HFF-Myc (cell line): ENCODE measurements at places on chromosomes 2 and 18.

DNA sequence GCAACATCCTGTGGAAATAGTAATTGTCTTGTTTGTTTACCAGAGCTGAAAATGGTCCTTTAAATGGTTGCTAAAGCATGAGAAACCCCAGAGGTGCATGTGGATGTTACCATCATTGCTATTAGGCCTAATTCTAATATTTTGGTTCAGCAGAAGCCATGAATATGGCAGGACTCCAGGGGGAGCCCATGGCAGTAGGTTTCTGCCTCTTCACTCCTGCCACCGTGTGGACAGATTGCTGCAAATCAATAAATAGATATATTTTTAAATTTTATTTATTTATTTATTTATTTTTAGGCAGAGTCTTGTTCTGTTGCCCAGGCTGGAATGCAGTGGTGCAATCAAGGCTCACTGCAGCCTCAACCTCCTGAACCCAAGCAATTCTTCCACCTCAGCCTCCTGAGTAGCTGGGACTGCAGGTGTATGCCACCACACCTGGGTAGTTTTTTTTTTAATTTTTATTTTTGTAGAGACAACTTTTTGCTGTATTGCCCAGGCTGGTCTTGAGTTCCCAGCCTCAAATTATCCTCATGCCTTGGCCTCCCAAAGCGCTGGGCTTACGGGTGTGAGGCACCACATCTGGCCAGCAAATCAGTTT is 54.9 kb upstream of the CAPN13 start:
- DNase-seq = peak; percentile 44

DNA sequence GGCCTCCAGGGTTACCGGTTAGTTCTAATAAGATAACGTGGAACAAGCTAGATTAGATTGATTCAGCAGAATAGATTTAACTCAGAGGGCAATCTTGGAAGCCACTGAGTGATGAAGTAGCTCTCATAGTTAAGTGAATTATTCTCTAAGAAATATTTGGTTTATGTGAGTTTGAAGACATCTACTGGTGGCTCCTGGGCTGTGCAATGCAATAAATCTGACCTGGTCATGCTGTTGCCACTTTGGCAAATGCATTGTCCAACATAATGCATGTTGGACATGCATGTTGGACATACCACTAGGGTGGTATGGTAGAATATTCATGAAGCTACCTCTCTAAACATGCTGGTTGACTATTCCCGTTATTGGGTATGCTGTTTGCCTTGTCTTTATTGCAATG is 493.7 kb upstream of the VRK2 start:
- DNase-seq = no peak

- no peak for DNase-seq
Observed at GRCh38 chr2:105584435-105585010, 160.2 kb upstream of the NCK2 start.

- DNase-seq = no peak
Observed at GRCh38 chr2:147392180-147392579, 452.6 kb upstream of the ACVR2A start.

GRCh38 chr2:64792300-64792699 is 138.6 kb upstream of the SERTAD2 start:
- DNase-seq = no peak

GRCh38 chr2:217989221-217989948 is 13.4 kb downstream of the TNS1 start:
- no peak for DNase-seq

GRCh38 chr18:2409906-2410305 is 161.4 kb downstream of the METTL4 start:
- DNase-seq = no peak

DNA sequence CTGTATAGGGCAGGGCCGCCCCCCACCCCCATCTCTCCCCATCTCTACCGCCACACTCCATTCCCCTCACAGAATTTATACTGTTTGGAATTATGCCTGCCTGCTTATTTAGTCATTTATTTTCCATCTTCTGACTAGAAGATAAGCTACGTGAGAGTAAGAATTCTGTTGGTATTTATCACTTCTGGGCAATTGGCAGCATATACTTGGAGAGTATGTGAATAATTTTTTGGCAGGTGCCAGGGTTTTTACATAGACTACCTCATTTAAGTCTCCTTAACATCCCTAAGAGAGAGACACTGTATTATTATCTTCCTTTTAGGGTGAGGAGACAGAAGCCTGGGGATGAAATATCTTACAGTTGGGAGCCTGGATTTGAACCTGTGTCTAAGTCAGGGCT is 45.0 kb downstream of the SLC4A1AP start:
- DNase-seq = no peak
